ENCODE measurements at places on chromosomes 1 and 21.

DNA sequence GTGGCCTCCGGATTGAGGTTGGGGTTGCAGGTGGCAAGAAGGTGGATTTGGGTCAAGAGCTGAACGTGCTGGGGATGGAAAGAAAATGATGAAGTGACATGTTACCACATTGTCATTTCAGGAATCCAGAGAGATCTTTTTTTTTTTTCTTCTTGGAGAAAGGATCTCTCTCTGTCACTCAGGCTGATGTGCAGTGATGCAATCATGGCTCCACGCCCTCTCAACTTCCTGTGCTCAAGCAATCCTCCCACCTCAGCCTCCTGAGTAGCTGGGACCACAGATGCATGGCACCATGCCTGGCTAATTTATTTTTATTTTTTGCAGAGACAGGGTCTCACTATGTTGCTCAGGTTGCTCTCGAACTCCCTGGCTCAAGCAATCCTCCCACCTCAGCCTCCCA, 80.6 kb downstream of the GON4L start:
- DNase-seq, result no peak

- DNase-seq, result no peak
Observed at GRCh38 chr1:198534548-198535418, 5.7 kb downstream of the ATP6V1G3 start.

GRCh38 chr1:11052839-11053757, 6.1 kb upstream of the MASP2 start:
- DNase-seq, result peak; percentile 66

GRCh38 chr1:199242601-199243000, 603.8 kb downstream of the PTPRC start:
- DNase-seq, result no peak

- DNase-seq, result no peak
Observed at GRCh38 chr1:46030074-46030870, 102.2 kb downstream of the PIK3R3 start.

DNA sequence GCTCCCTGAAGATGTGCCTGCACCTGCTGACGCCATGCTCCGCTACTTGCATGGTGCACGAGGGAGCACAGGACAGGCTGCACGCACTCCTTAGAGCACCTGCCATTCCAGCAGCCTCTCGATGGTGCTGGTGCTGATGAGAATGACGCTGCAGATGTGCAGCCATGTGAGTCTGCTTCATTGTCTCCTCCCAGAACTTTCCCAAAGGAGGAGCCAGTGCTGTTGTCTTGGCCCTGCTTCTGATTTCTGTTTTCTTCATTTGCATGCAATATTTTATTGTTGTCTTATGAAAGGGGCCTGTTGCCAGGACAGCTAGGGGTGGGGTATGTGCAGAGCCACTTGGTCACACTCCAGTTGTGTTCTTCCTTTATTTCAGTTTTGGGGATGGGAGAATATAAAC, 70.1 kb downstream of the PCBP3 start:
- DNase-seq, result no peak

DNA sequence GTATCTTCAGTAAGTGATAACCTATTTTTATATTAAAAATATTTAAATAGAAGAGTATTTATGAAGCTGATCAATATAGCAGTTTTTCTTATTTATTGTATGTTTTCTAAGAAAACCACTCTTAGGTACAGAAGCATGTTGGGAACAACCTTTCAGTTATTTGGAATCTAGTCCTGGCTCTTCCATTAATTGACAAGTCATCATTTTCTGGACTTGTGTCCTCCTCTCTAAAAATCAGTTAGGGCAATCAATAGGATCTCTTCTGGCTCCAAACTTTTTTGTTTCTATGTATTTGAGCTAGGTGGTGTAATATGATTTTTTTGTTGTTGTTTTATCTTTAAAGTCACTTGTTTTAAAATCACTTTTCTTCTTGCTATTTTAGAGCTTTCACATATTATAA, 57.0 kb downstream of the ABCD3 start:
- DNase-seq, result no peak

DNA sequence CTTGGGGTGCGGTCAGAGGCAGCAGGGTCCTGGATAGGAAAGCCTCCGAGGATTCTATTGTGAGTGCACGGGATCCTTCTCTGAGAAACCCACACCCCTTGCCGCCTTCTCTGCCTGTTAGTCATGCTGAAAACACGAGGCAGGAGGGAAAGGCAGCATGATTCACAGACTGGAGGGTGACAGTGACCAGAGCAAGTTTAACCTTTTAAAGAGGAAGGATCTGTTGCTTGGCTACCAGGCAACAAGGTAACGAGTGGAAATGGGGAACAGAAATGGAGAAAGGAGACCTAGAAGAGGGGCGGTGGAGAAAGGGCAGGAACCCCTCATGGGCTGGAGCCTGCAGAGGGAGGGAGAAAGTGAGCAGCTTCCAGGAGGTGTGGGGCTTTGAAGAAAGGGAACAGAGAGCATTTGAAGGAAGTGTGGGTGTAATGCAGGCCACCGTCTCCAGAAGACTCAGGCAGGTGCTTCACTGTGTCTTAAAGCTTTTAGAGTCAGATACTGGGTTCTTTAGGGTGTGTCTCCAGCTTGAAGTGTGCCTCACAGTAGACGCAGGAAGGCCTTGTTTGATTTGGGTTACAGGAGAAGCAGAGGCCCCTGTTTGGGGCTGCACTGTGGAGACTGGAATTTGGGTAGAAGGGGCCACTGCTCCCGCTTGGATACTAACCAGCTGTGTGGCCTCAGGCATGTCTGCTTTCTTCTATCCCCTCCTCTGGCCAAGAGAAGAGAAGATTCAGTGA, 19.1 kb downstream of the OPTC start:
- DNase-seq, result no peak

GRCh38 chr1:115138973-115139372, 49.7 kb upstream of the TSPAN2 start:
- peak; percentile 80 for DNase-seq

- DNase-seq, result no peak
Observed at GRCh38 chr1:97143236-97143882, 421.8 kb downstream of the PTBP2 start.

DNA sequence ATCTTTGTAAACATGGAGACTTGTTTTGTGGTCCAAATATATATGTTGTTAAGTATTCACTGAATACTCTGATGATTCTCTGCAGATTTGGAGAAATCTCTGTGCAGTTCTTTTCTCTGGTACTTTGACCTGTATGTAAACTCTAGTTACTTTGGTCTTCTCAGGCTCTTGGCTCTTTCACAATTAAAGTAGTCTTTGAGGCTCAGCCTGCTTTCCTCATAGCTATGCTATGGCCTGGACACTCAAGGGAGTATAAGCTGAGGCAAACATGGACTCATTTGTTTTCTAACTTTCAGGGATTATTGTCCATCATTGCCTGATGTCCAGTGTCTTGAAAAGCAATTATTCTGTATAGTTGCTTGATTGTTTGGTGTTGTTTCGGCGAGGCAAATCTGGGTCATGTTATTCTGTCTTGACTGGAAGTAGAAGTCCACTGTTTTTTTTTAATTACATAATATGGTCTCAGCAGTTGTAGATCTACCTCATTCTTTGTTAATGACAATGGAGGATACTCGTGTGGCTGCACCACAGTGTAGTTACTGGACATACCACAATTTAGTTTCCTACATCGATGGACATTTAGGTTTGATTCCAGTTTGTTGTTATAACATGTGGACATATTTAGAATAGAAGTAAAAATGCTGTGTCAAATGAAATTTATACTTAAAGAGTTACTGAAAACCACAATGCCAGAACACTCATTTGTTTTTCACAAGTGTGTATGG, 9.2 kb downstream of the PTBP2 start:
- no peak for DNase-seq

GRCh38 chr21:35336534-35336933, 287.4 kb upstream of the RUNX1 start:
- no peak for DNase-seq

DNA sequence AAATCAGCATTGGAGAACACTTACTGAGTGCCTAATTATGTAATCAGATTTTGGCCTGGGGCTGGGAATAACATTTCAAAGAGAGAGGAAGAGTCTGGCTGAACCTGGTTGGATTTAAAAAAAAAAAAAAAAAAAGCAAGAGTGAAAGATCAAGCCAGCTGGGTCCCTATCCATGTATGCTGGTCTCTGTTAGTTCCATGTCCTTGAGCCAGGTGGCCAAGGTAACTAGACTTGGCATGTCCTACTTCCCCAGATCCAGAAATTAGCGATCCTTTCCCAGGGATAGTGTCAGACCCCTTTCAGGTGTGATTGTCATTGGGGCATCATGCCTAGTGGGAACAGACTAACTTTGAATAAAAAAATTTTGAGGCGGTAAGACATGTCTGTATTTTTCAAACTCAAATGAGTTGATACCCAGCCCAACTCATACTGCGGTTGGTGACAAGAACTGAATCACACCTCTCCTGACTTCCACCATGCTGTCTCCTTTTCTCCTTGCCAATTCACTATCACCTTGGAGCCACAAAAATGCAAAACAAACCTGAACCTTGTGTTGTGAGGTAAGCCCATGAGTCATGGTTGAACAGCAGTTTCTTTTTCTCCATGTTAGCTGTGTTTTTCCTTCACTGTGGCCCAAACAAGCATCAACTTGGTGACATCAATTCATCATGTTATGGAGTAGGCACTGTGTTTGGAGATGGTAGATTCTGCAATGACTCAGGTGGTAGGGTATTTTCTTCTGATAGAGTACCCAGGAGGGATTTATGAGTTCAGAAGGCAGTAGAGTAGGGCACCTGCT, 24.5 kb upstream of the PPP2R5A start:
- no peak for DNase-seq

- no peak for DNase-seq
Observed at GRCh38 chr1:53580739-53581475, 121.7 kb downstream of the DMRTB1 start.

GRCh38 chr1:108830119-108831008, 26.5 kb downstream of the AKNAD1 start:
- DNase-seq, result no peak

- no peak for DNase-seq
Observed at GRCh38 chr1:2044510-2045319, 5.5 kb upstream of the PRKCZ start.

DNA sequence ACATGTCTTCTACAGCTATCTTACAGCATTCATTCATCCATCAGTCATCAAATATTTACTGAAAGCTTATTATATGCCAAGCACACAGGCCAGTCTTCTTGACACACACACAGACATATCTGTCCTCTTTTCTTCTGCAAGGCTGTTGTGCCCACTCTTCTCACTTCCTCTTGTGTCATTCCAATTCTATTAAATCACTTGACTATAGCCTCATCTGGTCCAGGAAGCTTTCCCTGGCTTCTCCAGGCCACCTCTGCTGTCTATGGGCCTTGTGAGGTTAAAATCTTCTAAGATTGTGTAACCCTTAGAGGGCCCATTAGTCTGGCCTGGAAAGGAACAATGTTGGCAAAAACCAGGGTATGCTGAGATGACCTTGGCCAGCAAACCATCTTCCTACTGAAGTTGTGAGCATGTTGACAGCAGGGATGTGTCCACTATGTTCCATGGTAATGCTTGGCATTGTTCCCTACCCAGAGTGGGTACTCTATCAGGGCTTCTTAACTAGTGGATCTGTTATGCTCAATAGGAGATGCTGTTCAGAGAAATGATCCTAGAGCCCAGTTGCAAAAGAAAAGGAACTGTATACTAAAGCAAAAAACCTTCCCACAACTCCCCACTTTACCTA, 5.3 kb downstream of the TRAF3IP3 start:
- DNase-seq, result no peak

- no peak for DNase-seq
Observed at GRCh38 chr1:65432918-65433317, 12.4 kb downstream of the LEPR start.

DNA sequence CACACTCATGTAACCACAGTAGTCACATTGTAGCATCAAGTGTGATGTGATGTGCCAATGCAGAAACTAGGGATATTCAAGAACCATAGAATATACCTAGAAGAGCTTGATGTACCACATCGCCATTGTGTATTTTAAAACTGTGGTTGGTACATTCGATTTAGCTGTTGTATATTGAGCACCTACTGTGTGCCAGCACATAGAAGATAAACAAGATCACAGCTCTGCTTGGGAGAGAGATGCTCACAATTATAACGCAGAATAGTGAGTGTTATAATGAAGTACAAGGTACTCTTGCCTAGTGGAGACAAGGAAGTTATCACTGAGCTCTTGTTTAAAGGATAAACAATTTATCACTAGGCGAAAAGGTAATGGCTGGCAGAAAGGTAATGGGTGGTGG, 4.7 kb downstream of the BTF3L4 start:
- DNase-seq, result no peak

GRCh38 chr1:119733754-119734153, 22.0 kb downstream of the PHGDH start:
- no peak for DNase-seq

GRCh38 chr1:7264101-7264500, 478.8 kb downstream of the CAMTA1 start:
- no peak for DNase-seq

- no peak for DNase-seq
Observed at GRCh38 chr1:187151555-187151954, 322.8 kb downstream of the PLA2G4A start.

DNA sequence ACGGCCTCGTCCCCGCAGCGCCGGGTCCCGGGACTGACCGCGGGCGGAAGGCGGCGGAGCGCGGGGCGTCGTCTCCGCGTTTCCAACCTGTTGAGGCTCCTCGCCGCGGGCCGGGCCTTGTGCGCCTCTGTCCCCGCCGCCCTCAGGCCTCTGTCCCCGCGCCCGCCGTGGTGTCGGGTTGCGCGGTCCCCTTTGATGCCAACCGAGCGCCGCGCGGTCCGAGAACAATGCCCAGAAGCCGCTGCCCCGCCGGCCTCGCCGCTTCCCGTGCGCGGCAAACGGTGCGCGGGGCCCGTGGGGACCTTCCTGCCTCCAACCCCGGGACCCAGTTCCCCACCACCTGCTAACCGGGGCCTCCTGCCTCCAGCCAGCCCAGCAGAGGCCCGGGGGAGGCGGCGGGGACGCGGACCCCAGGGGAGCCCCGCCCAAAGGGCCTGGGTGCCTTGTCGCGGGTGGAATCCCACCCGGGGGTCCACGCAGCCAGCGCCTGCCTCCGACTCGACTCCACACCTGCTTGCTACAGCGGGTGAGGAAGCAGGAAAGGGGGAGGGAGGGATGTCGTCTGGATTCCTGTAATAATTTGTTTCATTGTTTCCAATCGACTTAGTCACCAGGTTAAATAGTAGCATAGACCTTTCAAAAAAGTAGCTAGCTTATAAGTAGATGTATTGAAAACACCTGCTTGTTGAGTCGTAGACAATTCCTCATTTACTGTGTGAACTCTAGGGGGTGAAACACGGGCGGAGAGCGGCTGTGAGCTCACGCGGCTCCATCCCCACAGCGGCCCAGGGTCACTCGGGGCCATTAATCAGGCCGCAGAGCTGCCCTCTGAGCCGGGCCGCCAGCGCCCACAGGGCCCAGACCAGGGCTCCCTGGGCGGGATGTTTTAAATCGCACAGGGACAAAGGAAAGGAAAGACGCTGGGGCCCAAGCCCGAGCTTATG, 1.1 kb downstream of the COL18A1 start:
- DNase-seq, result no peak

- no peak for DNase-seq
Observed at GRCh38 chr1:204733869-204734596, 48.5 kb upstream of the LRRN2 start.

- DNase-seq, result no peak
Observed at GRCh38 chr21:28747464-28747863, 245.2 kb downstream of the LTN1 start.
